IMR-90 (cell line): ENCODE measurements at places on chromosomes 1 and 21. TPM values are rescaled to one million over a fixed set of nuclear protein-coding genes. Genes with fewer than 3 reads are reported as not detected.
A peak's percentile ranks its signal among the peaks of the same experiment; 100 is the strongest.

GRCh38 chr1:33370301-33370700, 49.4 kb upstream of the A3GALT2 start:
- peak; percentile 77 for DNase-seq

- peak; percentile 34 for DNase-seq
Observed at GRCh38 chr1:31111290-31111951, 45.9 kb upstream of the PUM1 start.

DNA sequence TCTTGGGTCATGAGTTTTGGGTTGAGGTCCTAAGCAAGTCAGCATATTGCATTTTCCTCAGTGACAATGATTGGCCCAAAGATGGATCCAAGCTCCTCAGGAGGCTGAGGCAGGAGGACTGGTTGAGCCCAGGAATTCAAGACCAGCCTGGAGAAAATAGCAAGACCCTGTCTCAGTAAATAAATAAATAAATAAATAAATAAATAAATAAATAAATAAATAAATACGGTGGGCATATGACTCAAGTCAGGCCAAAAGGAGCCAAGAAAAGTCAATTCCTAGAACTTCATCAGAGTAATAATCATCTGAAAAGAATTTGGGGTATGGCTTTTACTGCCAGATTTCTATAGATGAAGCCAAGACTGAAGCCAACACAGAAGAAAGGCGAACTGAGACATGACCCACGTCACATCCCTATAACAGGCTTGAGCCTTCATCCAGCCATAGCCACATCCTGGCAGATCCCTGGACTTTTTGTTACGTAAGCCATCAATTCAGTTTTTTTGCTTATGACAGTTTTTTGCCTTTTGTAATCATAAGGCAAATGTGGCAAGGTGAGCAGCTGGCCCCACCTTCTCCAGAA, 88.5 kb upstream of the NFASC start:
- peak; percentile 4 for DNase-seq

INSRR gene
- total RNA-seq, result not detected in 2 replicates

- no peak for DNase-seq
Observed at GRCh38 chr1:111480674-111481073, 6.9 kb downstream of the C1orf162 start.
